ENCODE measurements at places on chromosomes 5 and 9. TPM values are rescaled to one million over a fixed set of nuclear protein-coding genes. Genes with fewer than 3 reads are reported as not detected.

Gene AJM1
- total RNA-seq, result 0.32 TPM

Gene CARTPT
- not detected for total RNA-seq

Gene TTF1
- 4.4 TPM for total RNA-seq

Gene PPP3R2
- total RNA-seq, result not detected

Gene CDC20B
- not detected for total RNA-seq

Gene MYOT
- total RNA-seq, result not detected

Gene CCNG1
- 51.8 TPM for total RNA-seq

Gene ARRDC3
- total RNA-seq, result 35.4 TPM

Gene PRRT1B
- not detected for total RNA-seq

Gene IL4
- total RNA-seq, result not detected

Gene MYMK
- not detected for total RNA-seq

Gene PCDHGC4
- total RNA-seq, result 2.0 TPM

Gene S1PR3
- 9.3 TPM for total RNA-seq

Gene HRCT1
- 4.6 TPM for total RNA-seq

Gene C9orf153
- total RNA-seq, result not detected

- no peak for DNase-seq
Observed at GRCh38 chr5:67816456-67816855, 399.1 kb upstream of the PIK3R1 start.

DNA sequence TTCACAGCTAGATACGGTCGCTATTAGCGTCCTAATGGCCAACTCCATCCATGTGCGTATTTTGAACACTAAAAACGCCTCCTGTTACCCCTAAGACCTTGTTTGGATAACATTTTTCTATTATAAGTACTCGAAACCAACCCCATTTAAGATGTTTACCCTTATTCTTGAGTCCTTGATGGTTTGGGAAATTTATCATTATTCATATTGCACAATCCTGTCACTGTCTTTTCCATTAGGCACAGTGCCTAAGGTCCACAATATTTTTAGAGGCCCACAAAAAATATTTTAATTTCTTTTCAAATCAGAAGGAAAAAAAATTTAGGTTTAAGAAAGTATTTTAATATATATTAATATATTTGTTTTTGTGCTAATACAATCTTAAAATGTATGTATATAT is 1.3 kb upstream of the LIFR start:
- no peak for DNase-seq

- no peak for DNase-seq
Observed at GRCh38 chr5:57953792-57954191, 471.2 kb upstream of the ACTBL2 start.

DNA sequence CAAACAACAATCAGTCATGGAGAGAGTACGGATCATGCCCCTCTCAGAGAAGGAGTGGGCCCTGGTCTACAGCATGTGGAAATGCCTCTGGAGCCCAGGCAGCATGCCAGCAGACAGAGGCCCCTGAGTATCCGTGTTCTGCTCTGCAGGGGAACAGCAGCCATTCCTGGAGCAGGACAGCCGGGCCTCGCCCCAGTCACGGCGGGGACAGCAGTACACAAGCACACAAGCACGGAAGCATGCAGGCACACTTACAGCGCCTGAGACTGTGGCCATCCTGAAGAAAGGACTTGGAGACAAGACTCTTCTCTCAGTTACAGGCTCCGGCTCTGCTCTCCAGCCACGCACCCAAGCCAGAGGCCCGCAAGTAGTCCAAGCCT is 102.6 kb upstream of the ALDH1B1 start:
- DNase-seq, result no peak

- DNase-seq, result no peak
Observed at GRCh38 chr5:149708981-149709594, 21.0 kb upstream of the PPARGC1B start.

GRCh38 chr5:149809931-149810691 is 80.0 kb downstream of the PPARGC1B start:
- no peak for DNase-seq

GRCh38 chr9:2291980-2292704 is 277.0 kb downstream of the SMARCA2 start:
- no peak for DNase-seq

GRCh38 chr5:66553916-66554575 is 42.1 kb upstream of the MAST4 start:
- DNase-seq, result no peak

GRCh38 chr5:73985145-73985544 is 359.1 kb downstream of the ARHGEF28 start:
- DNase-seq, result no peak

GRCh38 chr5:57225553-57225952 is 51.7 kb downstream of the GPBP1 start:
- no peak for DNase-seq

- DNase-seq, result no peak
Observed at GRCh38 chr5:4659851-4660250, 480.3 kb upstream of the ADAMTS16 start.

GRCh38 chr9:121735065-121735792 is 83.8 kb downstream of the DAB2IP start:
- DNase-seq, result no peak

DNA sequence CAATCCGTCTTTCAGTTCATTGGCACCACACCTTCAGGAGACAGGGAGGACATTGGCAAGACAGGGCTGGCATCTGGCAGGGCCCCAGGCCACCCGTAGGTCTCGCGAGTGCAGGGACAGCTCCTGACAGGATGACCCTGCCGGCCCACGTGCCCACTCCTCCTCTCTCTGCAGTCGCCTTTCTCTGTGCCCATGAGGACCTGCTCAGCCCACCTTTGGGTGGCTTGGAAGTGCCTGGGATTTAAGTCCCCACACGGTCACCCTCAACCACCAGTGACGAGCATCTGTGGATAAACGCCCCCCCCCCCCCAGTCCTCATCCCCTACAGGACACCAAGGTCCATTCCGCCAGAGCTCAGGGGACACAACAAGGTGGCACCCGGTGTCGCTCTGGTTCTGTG is 4.1 kb downstream of the MRPL36 start:
- no peak for DNase-seq

DNA sequence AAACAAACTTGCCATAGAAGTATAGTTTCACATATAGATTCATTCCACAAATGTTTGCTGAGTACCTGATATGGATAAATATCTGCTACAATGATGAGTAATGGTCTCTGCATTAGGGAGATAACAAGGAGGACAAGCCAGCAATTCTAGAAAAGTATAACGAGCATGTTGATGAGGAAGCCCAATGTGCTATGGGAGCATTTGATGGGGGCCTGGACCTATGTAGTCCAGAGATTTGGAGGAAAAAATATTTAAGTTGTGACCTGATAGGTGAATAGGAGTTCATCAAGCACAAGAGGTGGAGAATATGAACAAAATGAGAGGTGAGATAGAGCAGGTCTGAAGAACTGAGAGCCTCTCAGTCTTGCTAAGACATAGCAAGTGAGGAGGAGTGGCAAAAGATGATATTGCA is 14.4 kb upstream of the TMEM245 start:
- no peak for DNase-seq

DNA sequence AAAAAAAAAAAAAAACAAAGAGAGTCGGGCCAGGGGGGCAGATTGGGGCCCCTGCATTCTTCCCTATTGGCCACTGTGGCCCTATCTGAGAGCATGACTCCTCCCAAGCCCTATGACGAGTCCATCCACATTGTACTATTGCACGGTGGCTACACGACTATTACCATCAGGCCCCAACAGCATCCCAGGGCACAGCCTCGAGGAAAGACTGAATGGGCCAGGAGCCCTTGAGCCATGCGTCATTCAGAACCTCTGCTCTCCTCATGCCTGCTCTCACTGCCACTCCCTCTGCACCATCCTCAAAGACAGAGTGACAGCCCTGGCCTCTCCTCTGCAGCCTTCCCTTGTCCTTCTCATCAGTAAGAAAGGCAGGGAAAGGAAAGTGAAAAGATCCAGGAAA is 20.2 kb upstream of the ORM1 start:
- no peak for DNase-seq

- DNase-seq, result no peak
Observed at GRCh38 chr5:145511351-145511750, 323.8 kb downstream of the PRELID2 start.

DNA sequence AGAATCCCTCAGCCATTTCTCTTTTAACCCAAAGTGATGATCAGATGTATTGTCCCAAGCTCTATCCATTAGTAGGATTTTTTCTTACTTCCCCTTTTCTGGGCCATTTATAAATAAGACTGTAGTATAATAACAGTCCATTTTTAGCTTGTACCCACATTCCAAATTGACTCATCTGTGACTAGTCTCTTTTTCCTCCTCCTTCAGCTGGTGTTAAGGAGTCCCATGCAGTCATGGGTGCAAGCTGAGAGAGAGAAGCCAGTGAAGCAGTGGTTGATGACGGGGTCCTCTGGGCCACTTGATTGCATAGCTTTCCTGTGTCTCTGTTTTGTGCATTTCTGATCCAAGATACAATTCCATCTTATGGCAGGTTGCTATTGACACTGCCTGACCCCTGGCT is 476.0 kb upstream of the CD180 start:
- no peak for DNase-seq

GRCh38 chr5:21889581-21889980 is 963.6 kb downstream of the CDH12 start:
- DNase-seq, result no peak

GRCh38 chr9:86655147-86655546 is 292.2 kb downstream of the GAS1 start:
- no peak for DNase-seq

DNA sequence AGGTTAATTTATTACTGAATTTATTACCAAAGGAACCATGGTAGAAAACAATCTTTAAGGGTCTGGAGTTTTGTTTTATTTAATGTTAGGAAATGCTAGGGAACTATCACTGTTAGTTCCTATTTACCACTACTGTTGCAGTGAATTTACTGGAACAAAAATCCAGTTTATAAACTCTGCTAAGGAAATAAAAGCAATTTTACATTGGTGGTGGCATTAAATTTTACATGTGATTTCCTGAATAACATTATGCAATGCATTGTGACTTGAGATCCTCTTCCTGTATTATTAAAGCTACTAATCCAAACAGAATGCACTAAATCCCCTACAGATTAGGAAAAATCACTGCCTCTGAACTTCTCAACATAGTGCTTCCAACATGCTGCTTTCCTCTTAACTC is 599.5 kb upstream of the PTGER4 start:
- DNase-seq, result no peak

GRCh38 chr5:56457887-56458812 is 225.0 kb upstream of the ANKRD55 start:
- DNase-seq, result no peak

GRCh38 chr5:32426440-32427151 is 17.9 kb downstream of the ZFR start:
- DNase-seq, result no peak

DNA sequence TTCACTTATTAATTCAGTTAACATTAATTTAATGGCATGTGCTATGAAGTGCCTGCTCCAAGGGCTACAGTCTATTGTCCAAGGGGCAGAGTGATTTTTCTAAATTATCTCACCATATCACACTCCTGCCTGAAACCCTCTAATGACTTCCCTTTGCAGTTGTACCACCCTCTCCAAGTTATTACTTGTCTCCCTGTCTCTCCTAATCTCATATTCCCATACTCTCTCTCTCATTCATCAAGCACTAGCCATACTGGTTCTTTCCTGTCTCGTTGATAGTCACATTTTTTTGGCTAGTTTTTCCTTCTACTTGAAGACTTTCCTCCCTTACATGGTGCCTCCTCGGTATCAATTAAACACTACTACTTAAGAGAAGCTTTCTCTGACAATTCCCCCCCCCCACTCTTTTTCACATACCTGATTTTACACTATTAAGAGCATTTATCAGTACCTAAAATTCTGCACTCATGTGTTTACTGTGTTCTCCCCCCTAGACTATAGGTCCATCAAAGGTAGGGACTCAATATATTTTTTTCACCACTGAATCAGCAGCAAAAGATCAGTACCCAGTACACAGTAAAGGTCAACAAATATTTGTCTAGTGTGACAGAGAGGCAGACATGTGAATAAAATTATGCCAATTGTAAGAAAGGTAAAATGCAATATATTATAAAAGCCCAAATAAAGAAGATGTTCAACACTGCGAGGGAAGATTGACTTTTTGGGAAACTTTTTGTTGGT is 19.0 kb downstream of the RICTOR start:
- no peak for DNase-seq

GRCh38 chr5:158387499-158387898 is 528.6 kb upstream of the CLINT1 start:
- no peak for DNase-seq

- peak; percentile 6 for DNase-seq
Observed at GRCh38 chr9:36074870-36075532, 38.3 kb downstream of the RECK start.

DNA sequence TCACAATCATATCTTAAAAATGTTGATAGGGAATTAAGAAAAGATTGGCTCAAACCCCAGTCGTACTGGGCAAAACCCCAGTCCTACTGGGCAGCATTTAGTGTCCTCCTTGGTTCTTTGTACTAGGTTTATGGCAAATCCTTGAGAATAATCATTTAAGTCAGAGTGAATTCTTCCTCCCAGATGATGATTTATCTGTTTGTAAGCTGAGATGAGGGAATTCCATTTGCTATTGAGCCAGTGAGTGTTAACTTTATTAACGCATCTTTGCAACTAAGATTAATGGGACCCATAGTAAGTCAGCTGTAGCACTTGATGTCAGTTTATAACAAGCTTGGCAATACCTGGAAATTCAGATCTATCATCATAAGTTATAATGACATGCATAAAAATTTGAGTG is 821.8 kb upstream of the DMAC1 start:
- DNase-seq, result no peak

- no peak for DNase-seq
Observed at GRCh38 chr5:133742431-133742988, 130.2 kb upstream of the FSTL4 start.

GRCh38 chr5:172733131-172733973 is 37.6 kb downstream of the DUSP1 start:
- DNase-seq, result no peak
